ENCODE measurements at places on chromosomes 1 and 21.

GRCh38 chr1:3293563-3294080 lies 160.8 kb upstream of the ARHGEF16 start:
- DNase-seq: no peak

- no peak for DNase-seq
Observed at GRCh38 chr1:158812336-158812735, 18.8 kb upstream of the MNDA start.

GRCh38 chr1:226110249-226111097 lies 48.0 kb downstream of the H3-3A start:
- DNase-seq: peak; percentile 78

DNA sequence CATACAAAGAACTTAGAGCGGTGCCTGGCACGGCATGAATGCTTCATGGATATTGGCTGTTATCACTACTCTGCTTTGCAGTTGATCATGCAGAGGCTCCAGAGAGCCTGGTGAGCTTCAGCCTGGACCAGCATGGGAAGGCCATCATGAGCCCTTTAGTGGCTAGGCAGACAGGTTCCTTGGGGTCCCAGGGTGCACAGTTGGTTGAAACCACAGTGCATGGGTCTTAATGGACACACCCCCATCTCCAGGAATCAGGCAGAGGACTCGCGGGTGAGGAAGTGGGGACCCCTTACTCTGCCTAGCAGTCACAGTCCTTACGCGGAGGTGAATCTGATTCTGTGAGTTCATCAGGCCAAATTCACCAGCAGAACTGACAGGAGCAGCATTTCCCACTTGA lies 1.1 kb downstream of the GJB5 start:
- DNase-seq: no peak

DNA sequence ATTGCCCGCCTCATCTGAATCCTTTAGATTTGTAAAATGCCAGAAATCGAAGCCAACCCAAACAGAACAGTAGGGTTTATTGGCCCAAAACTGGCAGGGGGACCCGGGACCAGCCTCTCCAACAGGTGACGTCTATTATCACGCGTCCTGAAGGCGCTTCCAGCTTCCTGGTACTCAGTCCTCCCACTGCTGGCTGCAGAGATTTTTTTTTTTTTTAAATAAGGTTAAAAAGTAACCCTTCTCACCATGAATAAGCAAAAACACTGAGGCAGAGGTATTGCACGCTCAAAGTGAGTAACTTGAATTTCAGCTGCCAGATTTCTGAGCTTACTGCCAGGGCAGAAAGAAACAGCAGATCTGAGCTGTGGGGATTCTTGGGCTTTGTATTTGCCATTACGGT lies 54.4 kb upstream of the GCLM start:
- no peak for DNase-seq

DNA sequence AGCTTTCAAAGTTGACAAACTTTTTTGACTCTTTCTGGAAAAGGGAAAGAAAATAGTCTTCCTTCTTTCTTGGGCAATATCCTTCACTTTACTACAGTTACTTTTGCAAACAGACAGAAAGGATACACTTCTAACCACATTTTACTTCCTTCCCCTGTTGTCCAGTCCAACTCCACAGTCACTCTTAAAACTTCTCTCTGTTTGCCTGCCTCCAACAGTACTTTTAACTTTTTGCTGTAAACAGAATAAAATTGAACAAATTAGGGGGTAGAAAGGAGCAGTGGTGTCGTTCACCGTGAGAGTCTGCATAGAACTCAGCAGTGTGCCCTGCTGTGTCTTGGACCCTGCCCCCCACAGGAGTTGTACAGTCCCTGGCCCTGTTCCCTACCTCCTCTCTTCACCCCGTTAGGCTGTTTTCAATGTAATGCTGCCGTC lies 160.8 kb upstream of the SGIP1 start:
- no peak for DNase-seq
